ENCODE measurements at places on chromosomes 5 and 9.

DNA sequence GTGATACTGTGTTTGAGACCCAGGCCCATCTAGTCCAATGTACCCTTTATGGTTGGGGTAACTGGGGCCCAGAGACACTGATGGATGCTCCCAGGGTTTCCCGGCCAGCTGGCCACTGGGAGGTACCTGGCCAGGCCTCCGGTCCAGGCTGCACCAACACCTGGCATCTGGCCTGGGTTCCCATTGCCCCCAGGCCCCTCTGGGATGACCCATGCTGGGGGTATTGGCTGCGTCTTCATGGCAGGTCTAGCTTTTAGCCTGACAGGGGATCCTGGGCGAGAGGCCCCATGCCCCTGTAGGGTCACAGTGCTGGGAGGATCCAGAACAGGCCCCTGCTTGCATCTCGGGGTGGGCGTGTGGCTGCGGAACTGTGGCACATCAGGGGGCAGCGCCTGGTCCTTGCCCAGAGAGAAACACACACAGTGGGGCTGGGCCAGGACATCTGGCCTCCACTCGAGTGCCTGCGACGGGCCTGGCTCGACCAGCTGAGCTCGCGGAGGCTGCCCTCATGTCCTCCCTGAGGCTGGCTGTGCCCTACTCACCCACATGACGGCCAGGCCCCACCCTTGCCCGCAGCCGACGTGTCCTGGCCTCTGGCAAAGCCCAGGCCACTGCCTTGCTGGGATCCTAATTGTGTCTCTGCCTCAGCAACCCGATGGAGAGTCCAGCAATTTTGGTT lies 21.5 kb upstream of the COL5A1 start:
- DNase-seq = no peak

DNA sequence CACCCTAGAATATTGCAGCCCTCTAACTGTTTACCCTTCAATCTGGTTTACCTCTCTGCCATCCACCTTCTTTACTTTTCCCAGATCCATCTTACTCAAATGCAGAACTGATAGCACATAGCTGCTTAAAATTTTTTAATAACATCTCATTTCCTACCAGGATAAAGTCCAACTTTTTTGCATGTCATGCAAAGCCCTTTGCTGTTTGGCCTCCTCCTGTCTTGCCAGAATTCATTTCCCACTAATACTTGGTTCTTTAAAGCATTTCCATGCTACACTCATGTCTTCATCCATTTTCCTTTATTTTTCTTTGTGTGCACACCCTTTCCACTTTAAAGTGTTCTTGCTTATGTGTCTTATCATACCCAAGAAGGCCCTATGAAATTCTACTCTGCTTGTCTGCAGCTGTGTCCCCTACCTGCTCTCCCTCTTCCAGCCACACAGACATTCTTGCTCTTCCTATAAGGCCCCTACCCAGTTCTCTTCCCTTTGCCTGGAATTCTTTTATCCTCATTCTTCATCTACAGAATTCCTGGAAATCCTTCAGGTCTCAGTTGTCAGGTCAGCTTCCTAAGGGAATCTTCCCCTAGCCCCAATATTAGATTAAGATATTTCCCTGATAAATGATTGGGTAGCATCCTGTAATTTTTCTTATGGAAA lies 50.3 kb downstream of the TLE4 start:
- no peak for DNase-seq

GRCh38 chr9:4569101-4569500 lies 78.8 kb downstream of the SLC1A1 start:
- no peak for DNase-seq

DNA sequence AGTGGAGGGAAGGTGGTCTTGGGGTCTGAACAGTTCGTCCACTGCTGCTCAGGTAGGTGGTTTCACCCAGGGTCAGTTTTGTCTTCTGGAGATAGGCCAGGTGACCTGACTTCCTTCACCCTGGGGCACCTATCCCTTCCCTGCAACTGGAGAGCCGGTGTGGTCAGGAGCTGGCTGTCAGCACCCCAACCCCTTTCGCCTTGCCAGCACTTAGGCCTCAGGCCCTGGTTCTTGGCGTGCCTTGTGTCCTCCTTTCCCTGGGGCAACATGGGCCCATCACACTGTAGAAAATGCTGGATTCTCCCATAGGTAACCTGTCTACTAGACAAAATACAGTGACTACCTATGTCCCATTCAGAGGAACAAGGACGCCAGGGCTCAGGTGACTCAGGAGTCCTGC lies 13.1 kb downstream of the PROP1 start:
- no peak for DNase-seq

- DNase-seq = no peak
These were observed 145.9 kb downstream of the FANCC start for GRCh38 chr9:95171596-95171995.

DNA sequence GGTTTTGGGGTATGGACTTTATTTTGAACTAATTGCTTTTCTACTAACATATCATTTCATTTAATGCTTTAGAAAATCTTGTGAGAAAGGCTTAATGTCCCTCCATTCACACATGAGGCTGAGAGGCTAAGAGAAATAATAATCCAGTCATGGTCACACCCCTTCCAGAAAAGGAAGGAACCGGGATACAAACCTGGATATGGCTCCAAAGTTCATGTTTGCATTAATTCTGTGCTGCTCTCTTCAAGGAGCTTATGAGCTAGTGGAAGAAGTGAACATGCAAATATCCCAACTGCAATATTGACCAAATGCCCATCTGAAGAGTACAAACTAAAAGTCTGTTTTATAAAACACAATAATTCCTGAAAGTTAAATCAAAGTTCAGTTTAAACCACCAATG lies 732.1 kb upstream of the RIOK2 start:
- DNase-seq = no peak

DNA sequence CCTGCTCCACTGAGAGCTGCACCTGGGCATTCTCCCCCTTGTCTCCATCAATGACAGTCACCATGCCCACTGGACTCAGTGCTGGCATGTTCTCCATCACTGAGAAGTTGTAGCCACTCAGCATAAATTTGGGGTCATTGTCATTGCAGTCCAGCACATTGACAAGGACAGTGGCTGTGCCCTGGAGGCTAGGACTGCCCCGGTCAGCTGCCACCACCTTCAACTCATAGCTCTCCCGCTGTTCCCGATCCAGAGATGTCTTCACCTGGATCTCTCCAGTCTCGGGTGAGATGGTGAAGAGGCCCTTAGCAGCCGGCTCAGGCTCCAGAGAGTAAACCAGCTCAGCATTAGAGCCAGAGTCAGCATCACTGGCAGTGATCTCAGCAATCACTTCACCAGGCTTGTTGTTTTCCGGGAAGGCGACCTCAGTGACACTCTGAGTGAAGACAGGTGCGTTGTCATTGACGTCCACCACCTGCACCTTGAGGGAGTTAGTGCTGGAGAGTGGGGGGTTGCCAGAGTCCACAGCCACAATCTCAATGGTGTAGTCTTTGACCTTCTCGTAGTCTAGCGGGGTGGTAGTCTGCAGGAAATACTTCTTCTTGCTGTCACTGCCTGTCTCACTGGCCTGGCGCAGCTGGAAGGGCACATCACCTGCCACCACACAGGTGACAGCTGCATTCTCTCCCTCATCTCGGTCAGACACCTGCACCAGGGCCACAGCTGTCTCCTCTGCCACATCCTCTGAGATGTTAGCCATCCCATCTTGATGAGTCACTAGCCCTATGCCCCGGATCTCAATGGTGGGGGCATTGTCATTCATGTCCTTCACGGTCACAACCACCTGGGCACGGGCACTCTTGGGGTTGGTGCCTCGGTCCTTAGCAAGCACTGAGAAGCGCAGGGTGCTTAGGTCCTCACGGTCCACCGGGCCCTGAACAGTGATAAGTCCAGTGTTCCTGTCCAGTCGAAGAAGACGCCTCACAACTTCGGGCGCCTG lies 13.5 kb downstream of the PCDH1 start:
- no peak for DNase-seq

DNA sequence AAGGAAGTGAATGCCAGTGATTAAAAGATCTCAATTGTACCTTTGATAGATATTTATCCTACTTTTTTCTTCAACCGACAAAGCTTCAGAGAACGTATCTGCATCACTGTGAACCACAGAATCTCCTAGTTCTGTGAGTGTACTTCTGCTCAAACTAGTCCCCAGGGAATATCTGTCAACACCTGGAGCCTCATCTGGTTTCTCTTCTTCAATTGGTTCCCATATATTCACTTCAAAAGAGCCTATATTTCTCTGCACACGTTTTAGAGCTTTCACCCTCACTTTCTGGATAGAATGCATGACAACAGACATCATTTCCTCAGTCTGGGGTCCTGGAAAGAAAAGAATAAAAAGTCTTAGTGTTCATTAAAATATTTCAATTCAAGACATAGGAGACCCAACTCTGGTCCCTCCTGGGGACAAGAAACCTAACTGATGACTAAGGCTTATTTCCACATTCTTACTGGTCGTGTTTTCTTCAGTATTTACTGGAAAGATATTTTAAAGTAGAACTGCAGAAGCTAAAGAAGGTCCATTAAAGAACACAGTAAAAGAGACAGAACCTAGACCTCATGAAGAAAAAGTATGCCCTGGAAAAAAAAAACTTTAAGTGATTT lies 64.3 kb downstream of the CPLANE1 start:
- DNase-seq = no peak
